Femur (tissue), 1 donor: ENCODE measurements at places on chromosomes 5 and 9.

DNA sequence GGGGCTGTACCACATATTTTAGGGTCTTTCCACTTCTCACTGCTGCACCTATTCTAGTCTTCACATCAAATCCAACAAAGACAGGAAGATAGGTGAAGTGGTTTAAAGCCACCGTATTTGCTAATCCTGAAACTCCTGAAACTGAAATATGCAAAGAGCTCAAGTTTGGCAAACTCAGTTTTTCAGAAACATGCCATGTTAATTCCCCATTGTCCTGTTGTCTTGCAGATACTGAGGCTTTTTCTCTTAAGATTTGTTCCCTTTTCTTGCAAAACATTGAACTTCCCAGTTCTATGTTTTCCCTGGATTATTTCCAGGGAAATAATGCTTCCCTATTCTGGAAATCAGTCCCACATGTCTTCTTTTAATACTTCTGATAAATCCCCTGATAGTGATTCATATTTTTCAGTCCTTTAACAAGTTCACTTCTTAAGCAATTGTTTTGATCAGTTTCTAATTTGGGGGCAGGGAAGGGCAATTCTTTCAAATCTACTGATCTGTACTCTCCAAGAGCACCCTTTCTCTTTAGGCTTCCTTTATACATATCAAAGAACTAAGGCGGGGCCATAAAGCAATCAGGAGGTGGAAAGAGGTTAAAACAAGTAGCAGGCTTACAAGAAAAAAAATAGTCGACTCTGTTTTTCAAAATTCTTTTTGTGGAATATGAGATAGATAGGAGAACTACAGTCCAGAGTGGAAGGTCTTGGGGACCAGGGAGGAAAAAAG lies 648.5 kb downstream of the BNC2 start:
- no peak for DNase-seq

- no peak for DNase-seq
Measured at GRCh38 chr5:63483338-63483737, 478.9 kb downstream of the HTR1A start.

- no peak for DNase-seq
Measured at GRCh38 chr9:10678790-10679189, 66.0 kb upstream of the PTPRD start.

GRCh38 chr5:141725891-141726290 lies 43.9 kb upstream of the ARAP3 start:
- DNase-seq = no peak

- DNase-seq = no peak
Measured at GRCh38 chr5:93355691-93356090, 225.3 kb downstream of the NR2F1-AS1 start.

DNA sequence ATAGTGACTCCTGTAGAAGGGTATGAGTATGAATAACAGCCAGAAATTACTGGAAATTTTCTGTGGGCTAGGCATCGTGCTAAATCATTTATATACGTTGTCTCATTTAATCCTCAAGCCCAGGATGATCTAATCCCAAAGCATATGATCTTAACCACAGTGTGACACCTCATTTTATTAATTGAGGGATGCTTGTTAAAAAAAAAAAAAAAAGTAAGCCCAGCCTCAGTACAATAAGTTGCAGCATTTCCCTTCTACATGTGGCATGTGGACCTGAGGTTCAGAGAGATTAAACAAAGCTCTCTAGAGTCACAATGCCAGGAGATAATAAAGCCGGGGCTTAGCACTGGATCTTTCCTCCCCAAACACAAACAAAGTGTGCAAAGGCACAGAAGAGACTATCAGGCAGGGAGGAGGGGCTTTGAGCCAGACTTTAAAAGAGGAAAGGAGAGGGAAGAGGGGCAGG lies 49.5 kb downstream of the KLF4 start:
- no peak for DNase-seq

GRCh38 chr5:84306601-84307000 lies 78.1 kb downstream of the EDIL3 start:
- DNase-seq = no peak

GRCh38 chr5:4537489-4537888 lies 602.6 kb upstream of the ADAMTS16 start:
- no peak for DNase-seq

- DNase-seq = no peak
Measured at GRCh38 chr5:145811834-145812625, 23.1 kb downstream of the PRELID2 start.

DNA sequence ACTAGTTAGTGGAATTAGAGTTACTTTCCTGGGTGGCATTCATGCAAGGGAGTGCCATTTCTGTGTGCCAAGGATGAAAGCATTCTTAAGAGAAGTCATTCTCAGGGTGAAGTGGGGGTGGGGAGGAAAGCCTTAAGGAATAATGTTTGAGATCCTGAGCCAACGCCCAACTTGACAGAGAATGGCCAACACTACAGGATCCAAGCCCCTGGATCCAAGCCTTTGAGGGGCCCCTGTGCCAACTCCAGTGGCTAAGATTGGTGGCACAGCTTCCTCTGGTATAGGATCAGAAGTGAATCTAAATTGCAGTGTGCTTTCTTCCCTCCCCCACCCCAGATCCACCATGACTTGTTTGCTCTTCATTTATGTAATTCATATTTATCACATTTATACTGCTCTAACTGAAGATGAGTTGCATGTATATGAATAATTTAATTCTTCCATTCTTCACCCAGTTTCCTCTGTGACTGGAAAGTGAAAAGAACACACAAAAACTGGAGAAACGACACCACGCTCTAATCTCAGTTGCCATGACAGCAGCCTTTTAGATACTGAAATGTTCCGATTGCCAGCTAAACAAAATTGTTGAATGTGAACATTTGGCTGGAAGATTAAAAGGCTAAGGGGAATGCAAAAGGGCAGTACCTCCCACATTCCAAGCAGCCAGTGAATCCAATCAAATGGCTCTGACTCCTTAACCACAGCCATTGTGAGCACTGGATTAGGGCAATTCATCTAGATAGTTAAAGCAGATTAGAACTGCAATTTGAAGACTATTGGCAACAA lies 4.5 kb downstream of the ZNF608 start:
- DNase-seq = no peak

GRCh38 chr5:138068742-138069600 lies 14.9 kb upstream of the WNT8A start:
- peak; percentile 38 for DNase-seq

DNA sequence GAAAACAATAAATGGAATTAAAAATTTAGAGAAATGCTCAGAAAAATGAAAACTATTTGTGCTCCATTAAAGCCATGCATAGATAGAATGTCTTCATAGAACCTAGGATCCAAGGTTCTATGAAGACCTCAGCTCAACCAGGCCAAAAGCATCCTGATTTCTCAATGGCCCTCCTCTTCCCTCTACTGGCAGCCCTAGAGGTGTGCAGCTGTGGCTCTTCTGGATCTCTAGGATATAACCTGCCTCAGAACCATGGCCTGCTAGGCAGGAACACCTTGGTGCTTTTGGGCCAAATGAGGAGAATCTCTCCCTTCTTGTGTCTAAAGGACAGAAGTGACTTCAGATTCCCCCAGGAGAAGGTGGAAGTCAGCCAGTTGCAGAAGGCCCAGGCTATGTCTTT lies 15.1 kb downstream of the IFNA1 start:
- DNase-seq = no peak

DNA sequence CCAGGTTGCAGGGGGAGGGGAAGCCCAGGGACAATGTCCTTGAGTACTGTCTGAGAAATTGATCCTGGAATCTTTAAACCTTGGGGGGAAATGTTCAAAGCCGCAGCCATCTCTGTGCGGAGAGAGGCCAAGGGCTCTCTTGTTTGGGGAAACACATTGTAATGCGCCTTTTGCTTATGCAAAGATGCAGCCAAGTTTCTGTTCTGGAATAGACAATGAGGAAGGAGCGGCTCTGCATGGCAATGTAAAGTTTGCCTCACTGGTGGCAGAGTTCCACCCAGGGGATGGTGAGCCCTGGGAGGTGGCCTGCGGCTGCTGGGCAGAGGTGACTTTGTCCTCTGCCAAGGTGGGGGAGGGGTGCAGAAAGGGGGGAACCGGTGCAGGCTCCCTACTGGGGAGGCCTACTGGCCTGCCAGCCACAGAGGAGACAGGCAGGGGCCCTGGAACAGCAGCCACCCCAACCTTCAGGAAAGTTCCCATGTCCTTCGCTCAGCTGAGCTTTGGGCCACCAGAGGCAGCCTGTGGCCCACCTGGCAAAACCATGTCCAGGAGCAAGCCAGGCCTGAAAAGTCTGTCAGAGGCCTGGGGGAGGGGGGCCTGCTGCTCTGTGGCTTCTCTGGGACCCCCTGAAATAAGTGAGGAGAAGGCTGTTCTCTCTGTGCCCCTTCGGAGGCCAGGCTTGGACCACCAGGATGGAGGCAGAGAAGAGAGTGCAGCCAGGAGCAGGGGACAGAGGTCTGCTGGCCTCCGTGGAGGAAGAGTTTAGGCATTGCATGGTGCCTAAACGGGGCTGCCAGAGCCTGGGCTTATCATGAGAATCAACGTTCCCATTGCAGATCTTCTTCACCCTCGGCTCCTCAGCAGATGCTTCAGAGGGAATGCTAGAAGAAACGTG lies 127.8 kb downstream of the ZNF354C start:
- DNase-seq = no peak

GRCh38 chr5:141503681-141504080 lies 14.8 kb downstream of the PCDHGC5 start:
- DNase-seq = no peak

- no peak for DNase-seq
Measured at GRCh38 chr5:52751137-52751536, 36.6 kb upstream of the ITGA1 start.

DNA sequence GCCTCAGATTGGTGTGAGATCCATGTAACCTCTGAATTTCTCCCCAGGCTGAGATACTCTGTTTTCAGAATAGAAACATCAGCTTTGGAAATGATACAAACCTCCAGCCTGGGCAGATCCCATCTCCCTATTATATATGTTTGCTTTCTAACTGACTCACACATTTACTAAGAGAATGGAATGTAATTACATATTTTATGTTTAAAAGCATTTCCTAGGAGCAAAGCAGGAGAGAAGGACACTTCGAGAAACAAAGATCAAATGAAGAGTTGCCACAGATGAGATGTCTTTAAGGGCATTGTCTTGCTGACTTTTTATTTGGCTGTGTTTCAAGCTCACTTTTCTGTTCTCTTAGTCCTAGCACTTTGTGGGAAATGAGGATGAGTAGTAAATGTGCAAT lies 96.3 kb downstream of the CDH18 start:
- DNase-seq = no peak

DNA sequence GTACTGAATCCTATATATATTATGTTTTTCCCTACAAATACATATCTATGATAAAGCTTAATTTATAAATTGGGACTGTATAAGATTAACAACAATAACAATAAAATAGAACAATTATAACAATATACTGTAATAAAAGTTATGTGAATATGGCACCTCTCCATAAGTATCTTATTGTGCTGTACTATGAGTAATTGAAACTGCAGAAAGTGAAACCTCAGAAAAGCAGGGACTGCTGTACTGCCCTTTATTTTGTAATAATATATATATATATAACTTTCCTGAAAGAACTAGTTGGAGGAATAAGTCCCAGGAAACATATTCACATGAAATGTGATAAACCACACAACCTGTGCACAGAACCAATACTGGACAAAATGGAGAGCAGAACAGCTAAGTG lies 77.3 kb downstream of the PAM start:
- DNase-seq = no peak
